ENCODE measurements at places on chromosomes 2 and 18.

DNA sequence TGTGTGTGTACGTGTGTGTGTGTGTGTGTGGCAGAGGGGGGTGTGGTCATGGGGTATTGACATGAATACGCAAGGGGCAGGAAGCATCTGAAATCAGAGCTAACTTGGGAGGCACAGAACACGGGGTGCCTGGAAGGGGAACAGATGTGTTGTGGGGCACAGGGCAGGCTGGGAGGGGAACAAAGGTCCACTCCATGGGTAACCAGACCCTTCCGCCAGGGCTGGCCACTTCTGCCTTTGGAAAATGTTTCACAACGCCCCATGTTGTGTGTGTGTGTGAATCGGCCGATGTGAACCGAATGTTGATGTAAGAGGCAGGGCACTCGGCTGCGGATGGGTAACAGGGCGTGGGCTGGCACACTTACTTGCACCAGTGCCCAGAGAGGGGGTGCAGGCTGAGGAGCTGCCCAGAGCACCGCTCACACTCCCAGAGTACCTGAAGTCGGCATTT lies at the start of gene SLC11A1:
SLC11A1 (plus strand) TSS at position 358 of the 451 bp plus-strand sequence. CDS start 96 bp downstream, outside the sequence.
- no peak for DNase-seq

- DNase-seq: no peak
These were observed 33.2 kb upstream of the SLC40A1 start for GRCh38 chr2:189613650-189614420.

GRCh38 chr2:78061732-78062131 lies 539.6 kb upstream of the LRRTM4 start:
- no peak for DNase-seq

GRCh38 chr2:31529256-31529655 lies 51.5 kb downstream of the SRD5A2 start:
- DNase-seq: no peak

GRCh38 chr18:12595571-12596255 lies 62.2 kb downstream of the SPIRE1 start:
- no peak for DNase-seq

DNA sequence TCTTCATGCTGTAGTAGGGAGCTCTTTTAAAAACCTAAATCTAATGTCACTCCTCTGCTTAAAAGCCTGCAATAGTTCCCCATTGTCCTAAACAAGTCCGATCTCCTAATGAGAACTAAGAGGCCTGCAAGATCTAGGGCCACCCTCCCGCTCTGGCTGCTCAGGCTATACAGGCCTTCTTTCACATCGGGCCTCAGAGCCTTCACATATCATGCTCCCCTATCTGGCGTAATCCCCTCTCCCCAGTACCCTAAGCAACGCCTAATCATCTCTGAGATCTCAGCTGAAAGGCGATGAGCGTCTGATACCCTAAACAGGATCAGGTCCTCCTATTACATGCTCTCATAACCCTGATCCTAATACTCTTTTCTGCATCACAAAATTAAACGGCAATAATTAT lies 1.9 kb downstream of the MAP4K3 start:
- no peak for DNase-seq

GRCh38 chr2:40281021-40281940 lies 170.6 kb downstream of the SLC8A1 start:
- no peak for DNase-seq

- no peak for DNase-seq
These were observed 9.9 kb downstream of the C1D start for GRCh38 chr2:68052717-68053422.

Measured in stimulated activated CD8-positive, alpha-beta memory T cell treated with anti-CD3 and anti-CD28 coated beads, Interleukin-7, amount 100 ng/mL, for 1 hour (primary cell).